ENCODE measurements at places on chromosomes 1 and 21.

- no peak for DNase-seq
These were observed 18.6 kb upstream of the MYSM1 start for GRCh38 chr1:58718435-58718834.

DNA sequence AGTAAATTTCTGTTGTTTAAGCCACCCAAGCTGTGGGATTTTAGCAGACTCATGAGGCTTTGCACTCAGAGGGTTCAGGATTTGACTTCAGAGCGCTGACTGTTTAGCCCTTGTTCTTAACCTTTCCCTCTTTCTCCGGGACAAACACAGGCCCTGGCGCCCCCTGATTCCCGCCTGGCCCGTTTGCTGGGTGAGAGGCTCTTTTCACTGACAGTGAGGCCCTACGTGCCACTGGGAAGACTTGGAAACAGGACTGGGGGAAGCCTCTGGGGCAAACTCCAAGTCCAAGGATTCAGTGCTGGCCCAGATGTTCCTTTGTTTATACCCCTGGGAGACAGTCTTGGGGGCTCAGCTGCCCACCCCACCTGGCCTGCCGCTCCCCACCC is 11.7 kb upstream of the TRIM63 start:
- no peak for DNase-seq

DNA sequence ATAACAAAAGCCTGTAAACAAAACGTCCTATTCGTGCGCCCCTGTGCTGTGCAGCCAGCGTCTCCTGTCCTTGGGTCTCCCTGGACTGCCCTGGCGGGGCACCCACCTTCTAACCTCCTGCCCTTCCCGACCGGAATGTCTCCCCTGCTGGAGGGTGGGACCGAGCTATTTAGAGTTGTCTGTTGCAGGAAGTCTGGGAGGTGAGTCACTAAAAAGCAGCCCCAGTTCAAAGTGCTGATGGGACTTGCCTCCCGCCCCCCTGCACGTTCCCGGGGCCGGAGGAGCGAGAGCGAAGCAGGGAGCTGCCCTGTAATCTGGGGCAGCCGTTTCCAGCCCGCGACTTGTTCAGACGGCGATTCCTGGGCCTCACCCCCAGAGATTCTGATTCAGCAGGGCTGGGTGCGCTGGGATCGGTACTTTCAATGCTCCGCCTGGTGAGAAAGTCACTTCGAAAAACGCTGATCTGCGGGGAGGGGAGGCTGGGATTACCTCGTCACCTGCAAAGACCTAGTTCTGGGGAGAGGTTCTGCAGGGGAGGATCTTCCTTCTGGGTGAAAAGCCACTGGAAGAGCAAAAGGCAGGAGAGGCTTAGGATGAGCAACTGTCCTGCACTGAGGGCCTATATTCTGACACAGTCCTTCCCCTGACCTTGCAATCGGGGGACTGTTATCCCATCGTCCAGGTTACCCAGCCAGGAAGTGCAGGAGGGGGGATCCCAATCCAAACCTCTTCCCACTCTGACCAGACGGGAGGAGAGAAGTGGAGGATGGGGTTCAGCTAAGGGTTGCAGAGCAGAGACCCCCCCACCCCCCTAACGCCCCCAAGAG is 1.2 kb upstream of the DHRS3 start:
- DNase-seq = peak; percentile 14

DNA sequence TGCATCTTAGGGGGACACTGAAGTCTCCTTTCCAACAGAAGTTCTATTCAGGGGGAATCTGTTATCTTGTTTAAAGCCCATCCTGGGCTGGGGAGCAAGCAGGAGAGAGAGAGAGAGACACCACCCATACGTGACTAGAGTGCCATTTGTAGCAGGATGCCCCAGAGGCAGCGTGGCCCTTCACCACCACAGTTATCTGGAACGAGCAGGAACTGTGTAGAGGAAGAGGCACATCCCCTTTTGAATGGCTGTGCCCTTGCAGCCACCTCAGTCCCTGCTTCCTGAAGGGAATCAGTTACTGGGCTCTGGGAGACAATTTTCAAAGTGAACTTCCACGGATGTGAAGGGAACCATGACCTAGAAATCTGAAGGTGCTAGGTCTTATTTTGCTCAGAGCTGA is 19.4 kb upstream of the LAMTOR5 start:
- no peak for DNase-seq

DNA sequence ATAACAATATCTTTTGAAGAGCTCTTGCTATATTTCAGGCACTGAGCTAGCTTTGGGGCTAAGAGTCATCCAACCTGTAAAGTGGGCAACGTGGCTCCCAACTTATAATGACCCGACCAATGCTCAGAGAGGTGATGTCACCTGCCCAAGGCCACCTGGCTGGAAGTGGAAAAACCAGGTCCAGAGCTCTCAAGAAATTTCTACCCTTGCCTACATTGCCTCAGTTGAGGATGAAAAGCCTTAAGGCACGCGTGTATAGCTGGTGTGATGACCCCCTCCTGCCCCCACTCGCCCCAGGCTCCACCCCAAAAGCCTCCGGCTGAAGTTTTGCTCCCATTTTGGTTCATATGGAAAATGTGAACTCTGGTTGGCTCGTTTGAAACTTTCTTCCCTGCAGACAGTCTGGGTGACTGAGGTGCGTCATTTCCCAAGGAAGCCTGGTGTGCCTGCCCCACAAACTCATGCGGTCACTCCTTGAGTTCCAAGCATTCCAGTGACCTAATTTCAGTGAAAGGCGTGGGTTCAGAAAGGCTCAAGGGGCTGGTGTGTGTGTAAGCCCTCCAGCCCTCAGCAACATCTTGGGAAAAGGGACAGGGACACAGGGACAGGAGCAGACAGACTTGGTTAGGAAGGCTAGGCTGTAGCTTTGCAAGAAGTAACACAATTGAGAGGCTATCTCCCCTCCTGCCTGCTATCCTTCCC is 20.5 kb downstream of the HTR1D start:
- DNase-seq = peak; percentile 95

- DNase-seq = no peak
These were observed 342.9 kb upstream of the PLXNA2 start for GRCh38 chr1:208587110-208587509.

DNA sequence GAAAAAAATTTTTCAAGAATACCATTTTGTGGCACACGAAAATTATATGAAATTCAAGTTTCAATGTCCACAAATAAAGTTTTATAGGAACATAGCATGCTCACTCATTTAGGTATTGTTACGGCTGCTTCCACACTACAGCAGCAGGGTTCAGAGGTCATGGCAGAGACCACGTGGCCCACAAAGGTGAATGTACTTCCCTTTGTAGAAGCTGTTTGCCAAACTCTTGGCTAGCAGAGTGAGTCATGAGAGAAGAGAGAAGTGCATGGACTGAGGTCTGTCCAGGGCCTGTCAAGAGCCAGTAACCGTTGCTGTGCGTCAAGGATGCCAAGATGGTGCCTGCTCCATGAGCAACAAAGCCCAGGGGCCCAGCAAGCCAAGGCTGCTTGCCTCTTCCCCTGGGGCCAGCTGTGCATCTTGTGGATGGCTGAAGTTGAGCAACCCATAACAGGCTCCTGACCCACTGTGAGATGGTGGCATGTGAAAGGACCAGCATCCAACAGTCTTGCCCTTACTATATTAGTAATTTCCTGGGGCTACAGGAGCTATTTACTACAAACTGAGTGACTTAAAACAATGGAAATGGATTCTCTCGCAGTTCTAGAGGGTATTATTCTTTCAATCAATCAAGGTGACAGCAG is 64.8 kb upstream of the ATP5PO start:
- DNase-seq = no peak

DNA sequence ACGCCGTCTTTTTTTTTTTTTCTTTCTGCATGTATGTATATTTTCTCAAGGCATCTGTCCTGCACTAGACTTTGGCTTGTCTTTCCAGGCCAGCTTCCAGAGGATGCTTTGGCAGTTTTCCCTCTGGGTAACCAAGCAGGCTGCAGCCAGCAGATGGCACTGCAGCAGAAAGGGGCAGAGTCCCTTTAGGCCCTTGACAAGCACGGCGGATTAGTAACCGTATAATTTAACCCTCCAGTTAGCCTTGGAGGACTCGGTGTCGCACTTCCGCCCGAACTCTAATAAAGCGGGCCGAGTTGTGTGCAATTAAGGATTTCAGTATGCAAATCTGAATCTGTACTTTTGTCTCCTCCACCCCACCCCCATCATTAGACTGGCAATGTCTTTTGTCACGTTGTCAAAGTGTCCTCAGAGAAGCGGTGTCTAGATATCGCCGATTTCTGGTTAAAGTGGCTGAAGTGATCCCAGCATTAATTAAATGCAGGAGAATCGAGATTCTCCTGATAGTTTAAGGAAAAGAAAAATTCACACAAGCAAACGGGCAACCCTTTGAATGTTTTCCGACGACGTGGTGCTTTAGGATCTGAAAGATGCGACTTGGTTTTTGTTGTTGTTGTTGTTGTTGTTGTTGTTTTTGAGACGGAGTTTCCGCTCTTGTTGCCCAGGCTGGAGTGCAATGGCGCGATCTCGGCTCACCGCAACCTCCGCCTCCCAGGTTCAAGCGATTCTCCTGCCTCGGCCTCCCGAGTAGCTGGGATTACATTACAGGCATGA is 1.1 kb upstream of the TMEM167B start:
- peak; percentile 86 for DNase-seq

- no peak for DNase-seq
These were observed 16.7 kb downstream of the SOAT1 start for GRCh38 chr1:179310291-179310690.

DNA sequence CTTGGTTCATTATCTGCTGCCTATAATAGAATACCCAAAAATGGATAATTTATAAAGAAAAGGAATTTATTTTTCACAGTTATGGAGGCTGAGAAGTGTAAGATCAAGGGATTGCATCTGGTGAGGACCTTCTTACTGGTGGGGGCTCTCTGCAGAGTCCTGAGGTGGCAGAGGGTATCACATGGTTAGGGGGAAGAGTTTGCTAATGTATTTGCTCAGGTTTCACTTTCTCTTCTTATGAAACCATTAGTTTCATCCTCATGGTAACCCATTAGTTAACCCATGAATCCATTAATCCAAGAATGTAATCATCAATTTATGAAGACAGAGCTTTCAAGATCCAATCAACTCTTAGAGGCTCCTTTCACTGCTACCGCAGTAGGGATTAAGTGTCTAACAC is 120.6 kb downstream of the DNM3 start:
- DNase-seq = no peak

DNA sequence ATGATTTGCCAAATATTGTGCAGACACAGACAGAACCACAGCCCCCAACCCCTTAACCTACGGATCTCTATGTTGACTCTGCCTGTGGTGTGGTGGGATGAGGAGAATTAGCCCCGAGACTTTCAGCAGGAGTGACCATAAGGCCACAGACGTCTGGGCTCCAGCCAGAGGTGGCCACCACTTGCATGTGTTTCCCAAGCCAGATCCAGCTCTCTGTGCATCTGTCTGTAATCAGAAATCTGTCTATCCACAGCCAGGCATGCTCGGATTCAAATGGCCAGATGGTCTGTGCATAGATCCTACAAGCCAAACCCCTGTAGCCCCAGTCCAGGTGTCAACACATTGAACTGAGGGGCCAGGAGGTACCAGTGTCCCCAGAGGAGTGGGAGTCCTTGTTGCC is 140.6 kb downstream of the SYF2 start:
- DNase-seq = no peak

DNA sequence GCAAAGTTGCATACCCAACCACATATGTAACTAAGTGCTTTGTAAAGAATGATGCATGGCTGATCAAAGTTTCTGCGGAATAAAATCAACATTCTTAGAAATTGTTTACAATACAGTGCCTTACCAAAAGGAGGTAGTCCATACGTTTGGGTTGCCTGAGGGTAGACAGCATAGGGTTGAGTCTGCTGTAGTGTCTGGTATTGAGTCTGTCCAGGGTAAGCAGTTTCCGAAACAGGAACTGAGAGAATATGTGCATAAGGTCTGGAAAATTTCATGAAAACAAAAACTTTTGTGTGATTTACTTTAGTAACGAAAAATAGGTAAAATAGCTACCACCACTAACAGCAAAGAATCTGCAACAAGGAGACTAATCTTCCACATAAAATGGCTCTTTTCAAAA is 53.0 kb downstream of the EYA3 start:
- DNase-seq = no peak

GRCh38 chr1:91018006-91018405 is 3.8 kb downstream of the ZNF644 start:
- DNase-seq = peak; percentile 17

DNA sequence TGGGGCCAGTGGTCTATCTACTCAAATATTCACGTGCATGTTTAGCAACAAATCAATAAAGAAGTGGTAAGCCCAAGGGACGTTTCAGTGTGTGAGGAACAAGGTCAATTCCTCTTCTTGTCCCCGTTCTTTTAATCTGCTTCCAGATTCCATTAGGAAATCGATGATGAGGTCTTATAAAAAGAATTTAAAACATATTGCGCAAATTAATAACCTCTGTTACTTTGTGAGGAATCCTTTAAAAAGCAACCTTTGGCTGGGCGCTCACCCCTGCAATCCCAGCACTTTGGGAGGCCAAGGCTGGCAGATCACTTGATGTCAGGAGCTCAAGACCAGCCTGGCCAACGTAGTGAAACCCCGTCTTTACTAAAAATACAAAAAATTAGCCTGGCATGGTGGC is 113.0 kb upstream of the TMPRSS2 start:
- DNase-seq = no peak

DNA sequence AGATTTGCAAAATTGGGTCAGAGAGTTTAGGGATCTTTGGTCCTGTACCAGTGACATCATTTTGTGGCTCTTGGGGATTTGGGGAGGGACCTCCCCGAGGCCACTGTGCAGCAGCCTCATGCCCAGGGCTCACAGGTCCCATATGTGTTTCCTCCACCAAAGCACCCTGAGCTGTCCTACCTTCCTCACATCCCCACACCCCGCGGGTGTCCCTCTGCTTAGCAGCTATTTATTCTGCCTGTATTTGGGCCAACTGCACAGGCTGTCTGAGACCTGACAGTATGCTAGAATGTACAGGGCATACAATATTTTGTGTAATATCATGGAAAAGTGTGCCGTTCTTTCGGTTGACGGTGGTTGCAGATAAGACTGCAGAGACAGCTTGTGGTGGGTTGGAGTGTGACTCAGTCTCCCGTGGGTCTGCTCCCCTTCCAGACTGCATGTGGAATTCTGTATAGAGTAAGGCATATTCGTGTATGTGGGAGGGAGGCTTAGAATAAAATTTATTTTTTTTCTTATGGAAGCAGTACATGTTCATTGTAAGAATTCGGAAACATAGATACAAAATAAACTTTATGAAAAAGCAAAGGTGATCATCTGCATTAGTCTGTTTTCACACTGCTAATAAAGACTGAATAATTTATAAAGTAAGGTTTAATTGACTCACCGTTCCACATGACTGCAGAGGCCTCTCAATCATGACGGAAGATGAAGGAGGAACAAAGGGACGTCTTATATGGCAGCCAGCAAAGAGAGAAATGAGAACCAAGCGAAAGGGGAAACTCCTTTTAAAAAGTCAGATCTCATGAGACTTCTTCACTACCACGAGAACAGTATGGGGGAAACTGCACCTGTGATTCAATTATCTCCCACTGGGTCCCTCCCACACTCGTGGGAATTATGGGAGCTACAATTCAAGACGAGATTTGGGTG is 84.4 kb downstream of the ADARB1 start:
- DNase-seq = no peak

Measured in SW 1271 (cell line).